ENCODE measurements at places on chromosomes 1 and 21. TPM values are rescaled to one million over a fixed set of nuclear protein-coding genes. Genes with fewer than 3 reads are reported as not detected.

DNA sequence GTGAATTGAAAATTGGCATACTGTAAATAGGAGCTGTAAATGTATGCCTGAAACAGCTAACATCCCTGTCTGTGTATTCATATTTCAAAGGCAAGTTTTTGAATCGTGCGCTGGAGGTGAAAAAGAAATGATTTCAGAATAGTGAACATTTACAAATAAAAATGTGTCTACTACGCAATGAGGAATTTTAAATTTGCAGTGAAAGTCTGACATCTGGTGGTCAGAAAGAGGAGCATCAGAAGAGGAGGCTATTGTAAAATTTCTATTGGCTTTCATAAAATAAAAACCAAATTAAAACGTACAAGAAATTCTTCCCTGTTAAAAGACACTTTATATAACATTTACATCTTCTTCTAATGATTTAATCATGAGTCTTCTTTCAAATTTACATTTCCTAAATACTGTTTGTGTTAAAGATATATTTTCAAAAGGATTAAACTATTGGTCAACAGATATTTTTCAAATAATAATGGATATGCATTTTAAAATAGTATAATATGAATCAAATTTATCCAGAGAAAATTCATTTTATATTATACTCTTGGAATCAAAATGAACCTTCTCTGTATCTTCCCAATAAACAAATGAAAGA lies 113.7 kb upstream of the RRP15 start:
- no peak for DNase-seq

DNA sequence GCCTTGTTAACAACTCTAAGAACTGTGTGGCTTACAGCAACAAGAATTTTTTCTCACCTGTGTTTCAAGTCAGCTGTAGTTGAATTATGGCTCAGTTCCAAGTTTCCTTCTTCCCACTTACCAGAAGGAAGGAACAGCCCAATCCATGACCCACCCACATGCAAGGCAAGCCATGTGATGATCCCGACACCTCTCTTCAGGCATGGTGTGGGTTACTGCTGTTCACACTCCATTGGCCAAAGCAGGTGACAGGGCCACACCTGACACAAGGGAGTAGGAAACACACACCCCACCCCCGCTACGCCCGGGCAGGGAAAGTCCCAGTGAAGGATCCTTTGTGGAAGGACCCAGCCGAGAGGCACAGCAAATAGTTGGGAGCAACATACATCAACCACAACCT lies 36.3 kb downstream of the KCNJ15 start:
- no peak for DNase-seq

- no peak for DNase-seq
Observed at GRCh38 chr21:45497846-45498645, 44.2 kb downstream of the SLC19A1 start.

DNA sequence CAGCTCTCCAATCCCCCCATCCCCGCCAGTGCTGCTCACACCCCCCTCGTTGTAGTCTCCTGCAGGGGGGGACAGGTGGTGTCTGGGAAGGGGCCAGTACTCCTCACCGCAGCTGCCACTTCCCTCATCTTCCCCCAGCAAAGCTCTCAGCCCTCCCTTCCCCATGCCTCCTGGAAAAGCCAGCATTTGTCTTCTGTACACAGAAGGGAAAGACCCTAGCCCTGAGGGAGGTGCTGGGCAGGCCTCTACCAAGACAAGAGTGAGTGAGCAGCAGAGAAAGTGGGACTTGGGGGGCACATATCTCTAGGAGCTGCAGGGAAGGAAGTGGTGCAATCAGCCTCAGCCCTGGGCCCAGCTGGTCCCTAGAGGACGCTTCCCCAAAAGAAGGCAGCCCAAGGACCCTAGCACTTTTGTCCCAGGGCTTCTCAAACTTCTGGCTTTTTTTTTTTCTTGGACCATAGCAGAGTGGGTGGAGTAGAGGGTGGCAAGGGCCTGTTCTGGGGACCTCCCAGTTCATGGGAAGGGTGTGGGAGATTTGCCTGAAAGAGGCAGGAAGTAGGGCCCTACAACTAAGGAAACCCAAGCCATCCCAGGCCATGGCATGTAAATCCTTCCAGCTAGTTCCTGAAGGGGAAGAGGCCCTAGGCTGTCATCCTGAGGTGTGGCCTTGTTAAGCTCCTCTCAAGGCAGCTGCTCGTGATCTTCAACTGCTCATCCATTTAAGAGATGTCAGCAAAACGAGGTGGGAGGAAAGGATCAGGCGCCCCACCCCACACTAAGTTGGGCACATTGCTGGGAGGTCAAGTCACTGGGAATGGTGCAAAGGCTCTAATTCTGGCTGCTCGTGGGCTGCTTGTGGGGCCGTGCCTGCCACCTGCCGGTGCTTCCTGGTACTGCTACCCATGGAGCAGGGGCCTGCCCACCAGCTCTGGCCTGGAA lies 12.6 kb downstream of the ZC3H12A start:
- peak; percentile 90 for DNase-seq

DNA sequence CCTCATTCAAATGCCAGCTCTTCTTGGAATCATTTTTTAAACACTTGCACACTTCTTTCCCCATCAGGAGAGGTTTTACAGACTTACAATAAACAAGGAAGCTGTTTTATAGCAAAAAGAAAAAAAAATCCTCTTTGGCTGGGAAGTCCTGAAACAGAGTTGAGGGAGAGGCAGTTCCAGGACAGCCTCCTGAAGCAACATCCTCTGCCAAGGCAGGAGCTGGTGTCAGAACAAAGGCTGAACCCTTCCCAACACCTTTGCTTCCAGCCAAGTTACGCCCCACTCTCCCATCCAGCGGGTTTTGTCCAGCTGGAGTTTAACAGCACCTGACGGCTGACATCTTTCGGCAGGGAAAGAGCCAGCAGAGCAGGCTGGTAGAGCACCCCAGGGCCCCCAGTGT lies 287.8 kb downstream of the RRAGC start:
- peak; percentile 49 for DNase-seq

DNA sequence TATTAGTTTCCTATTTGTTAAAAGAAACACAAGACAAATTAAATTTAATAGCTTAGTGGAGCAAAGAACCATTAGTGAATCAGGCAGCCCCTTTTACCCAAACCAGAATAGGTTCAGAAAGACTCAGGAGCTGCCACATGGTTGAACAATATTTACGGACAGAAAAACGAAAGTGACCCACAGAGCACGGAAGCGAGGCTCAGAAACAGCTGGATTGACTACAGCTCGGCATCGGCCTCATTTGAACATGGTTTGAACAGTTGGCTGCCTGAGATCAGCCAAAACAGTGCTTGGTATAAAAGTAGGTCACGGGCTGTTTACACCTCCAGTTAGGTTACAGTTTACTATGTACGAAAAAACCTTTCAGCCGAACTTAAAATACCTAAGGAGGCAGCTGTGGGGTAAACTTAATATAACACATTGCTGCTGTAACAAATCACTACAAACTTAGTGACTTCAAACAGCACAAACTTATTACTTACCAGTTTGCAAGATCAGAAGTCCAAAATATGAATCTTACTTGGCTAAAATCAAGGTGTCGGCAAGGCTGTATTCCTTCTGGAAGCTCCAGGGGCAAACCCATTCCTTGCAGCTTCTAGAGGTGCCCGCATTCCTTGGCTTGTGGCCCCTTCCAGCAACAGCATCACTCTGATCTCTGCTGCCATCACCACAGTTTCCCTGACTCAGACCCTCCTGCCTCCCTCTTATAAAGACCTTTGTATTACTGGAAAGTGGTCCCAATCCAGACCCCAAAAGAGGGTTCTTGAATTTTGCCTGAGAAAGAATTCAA lies 11.8 kb downstream of the PADI4 start:
- DNase-seq, result no peak

DNA sequence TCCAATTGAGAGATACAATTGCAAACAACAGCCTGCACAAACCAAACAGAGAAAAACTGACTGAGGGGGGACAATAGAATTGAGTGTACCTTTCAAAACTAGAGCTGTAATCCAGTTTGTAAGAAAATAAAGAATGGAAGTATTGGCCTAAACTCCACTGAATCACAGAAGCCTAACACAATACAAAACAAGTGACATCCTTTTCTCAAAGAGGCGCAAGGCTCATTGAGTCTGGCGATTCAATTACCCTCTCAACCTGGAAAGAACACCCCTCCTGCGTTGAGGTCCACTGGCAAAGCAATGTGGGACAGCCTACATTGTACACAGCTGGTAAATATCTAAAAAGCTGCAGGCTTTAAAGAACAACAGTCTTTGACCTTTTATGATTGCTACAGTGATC lies 182.6 kb downstream of the DPYD start:
- no peak for DNase-seq

- DNase-seq, result no peak
Observed at GRCh38 chr1:154193821-154194220, 1.9 kb upstream of the TPM3 start.

GRCh38 chr1:218478336-218478735 lies 133.2 kb downstream of the TGFB2 start:
- DNase-seq, result no peak

DNA sequence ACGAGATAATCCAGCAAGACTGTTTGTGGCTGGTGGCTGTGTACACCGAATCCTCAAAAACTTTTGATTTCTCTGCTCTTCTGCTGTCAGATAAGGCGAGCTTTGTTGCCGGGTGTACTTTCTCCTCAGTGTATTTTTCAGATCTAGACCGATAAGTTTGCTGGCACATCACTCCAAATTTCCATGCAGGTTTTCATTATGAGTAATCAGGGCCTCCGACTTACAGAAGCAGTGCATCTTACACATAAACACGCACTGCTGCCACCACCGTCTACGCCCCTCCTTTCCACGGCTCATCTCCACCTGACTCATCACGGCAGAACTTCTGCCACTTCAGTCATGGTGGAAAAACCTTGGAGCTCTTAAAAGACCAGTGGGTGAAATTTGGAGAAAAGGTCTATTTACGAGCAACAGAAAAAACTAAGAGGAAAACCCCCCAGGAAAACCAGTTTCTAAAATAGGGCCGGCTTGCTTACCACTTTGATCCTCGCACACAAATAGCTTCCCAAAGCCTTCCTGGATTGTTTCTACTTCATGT lies 7.7 kb downstream of the ZBTB21 start:
- no peak for DNase-seq

DNA sequence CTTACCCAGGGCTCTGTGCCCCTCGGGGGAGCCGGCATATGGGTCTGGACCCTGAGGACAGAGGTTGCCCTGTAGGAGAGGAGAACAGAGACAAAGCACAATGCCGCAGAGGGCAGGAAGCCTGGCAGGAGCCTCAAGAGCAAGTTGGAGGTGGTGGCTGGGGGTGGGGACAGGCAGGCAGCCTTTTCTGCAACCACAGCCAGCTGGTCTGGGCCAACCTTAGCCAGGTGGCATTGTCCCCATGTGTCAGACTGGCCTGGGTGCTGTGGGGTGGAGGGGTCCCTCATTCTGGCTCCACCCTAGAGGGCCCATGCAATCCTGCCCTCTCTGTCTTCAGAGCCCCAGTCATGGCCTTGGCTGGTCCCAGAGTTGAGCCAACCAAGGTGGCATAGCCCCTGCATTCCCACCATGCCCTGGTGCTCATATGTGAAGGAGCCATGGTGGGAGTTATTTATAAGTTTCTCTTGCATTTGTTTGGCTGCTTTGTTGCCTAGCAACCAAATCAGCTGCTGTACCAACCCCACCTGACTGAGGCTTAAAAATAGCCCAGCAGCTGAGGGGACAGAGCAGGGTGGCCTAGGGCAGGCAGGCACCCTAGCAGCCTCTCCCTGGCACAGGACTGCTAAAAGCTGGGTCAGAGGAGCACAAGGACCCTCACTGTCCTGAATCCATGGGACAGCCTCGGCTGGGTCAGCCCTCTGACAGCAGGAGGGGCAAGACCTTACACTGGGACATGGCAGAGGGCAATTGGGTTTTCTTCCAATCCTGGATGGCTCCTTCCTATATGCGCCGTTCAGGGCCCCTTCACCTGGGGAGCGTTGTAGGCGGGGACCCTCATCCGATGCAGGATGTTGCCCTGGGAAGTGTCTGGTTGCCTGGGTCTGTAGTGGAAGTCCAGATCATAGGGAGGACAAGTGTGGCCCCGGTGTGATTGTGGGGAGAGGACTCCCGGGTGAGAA lies 19.5 kb downstream of the MAP7D1 start:
- peak; percentile 83 for DNase-seq

DNA sequence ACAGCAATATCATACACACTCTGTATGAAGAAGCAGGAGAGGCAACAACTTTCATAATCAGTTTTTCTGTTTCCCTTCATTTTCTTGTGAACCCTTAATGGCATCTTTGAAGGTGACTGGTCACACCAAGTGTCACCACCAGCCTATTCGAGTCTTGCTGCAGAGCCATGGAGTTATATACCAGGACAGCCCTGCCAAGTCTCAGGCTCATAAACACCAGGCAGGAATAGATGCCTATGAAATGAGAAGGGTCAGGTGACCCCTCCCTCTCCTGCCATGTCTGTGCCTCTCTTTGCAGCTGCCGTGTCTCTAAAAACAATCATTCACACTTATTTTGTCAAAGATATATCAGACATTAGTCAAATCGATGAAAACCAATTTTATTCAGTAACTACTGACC lies 28.0 kb downstream of the NECAP2 start:
- DNase-seq, result no peak

DNA sequence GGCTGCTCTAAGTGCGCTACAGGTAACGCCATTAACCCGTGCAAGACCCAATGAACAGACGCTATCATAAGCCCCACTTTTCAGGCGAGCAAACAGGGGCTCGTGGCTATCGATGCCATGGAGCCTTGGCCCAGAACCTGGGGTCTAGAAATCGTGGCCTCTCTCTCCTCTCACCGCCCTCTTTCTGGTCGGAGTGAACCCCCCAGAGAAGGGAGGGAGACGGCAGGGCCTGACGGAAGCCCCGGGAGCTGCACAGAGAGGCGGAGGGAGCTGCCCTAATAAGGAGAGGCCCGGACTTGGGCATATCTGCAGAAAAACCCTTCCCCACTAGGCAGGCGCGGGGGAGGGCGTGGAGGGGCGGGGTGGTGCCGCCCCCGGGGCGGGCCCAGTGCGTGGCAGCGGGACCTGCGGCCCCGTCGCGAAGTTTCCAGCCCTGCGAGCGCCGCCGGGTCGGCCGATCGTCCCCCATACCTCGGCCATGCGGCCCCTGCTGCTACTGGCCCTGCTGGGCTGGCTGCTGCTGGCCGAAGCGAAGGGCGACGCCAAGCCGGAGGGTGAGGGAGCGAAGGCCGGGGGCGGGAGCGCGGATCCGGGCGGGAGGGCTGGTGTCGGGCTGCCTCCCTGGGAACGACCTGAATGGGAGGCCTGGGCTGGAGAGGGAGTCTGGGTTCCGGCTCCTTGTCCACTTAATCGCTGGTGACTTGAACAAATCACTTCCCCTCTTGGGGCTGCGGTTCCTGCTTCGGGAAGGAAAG lies at the start of gene PLOD1:
TSS of gene PLOD1 (plus strand) at position 416 of the 755 bp plus-strand sequence. CDS start at position 479, 63 bp downstream.
- peak; percentile 88 for DNase-seq

GRCh38 chr1:15918962-15919715 lies 56.8 kb downstream of the ZBTB17 start:
- DNase-seq, result no peak

- peak; percentile 50 for DNase-seq
Observed at GRCh38 chr1:212557739-212558692, 50.5 kb upstream of the ATF3 start.

Gene TEX50
- total RNA-seq, result not detected

Gene MRPL9
- total RNA-seq, result 47.7 TPM

Gene NKAIN1
- total RNA-seq, result not detected

Gene TSPAN2
- total RNA-seq, result 6.7 TPM

Gene TRAPPC10
- 70.4 TPM for total RNA-seq

Gene SELP
- 17.9 TPM for total RNA-seq

Gene GBP4
- total RNA-seq, result 1.8 TPM

Gene RHBG
- total RNA-seq, result not detected
